ENCODE measurements at places on chromosomes 4 and X. TPM values are rescaled to one million over a fixed set of nuclear protein-coding genes. Genes with fewer than 3 reads are reported as not detected.

The CSAG3 gene
- total RNA-seq = not detected

The CXorf49 gene
- not detected for total RNA-seq

The PAGE1 gene
- not detected for total RNA-seq

The FATE1 gene
- not detected for total RNA-seq

Data from aortic smooth muscle cell (primary cell).